ENCODE measurements at places on chromosomes 3 and 15.

GRCh38 chr15:88878720-88879184 is 16.6 kb downstream of the HAPLN3 start:
- DNase-seq, result peak; percentile 32

- DNase-seq, result no peak
These were observed 171.7 kb upstream of the ATP11B start for GRCh38 chr3:182621435-182622240.

DNA sequence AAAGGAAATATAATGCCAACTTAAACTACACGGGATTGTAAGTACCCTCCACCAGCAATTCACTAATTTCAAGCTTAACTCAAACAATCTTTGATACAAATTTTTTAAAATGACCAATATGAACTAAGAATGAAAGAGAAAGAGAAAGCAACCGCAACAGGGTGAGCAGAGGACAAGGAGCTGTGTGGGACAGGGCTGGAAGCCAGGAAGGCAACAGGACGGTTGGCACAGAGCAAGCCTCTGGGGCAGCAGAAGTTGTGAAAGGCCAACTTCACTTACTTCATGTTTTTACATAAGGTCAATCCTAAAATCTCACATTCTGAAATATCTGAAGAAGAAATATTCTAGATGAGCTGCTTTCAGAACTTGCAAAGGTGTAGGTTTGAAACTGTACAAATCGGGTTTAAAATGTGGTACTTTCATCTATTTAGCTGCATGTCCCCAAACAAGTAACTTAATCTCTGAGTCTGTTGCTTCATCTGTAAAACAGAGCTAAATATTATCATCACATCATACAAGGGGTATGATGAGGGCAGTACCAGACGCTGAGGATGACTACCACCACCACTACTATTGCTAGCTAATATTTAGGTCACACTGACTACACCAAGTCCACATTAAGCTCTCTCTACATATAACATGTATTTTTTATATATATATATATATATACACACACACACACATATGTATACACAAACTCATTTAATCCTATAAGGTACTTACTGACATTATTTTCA is 101.7 kb downstream of the IGSF11 start:
- no peak for DNase-seq

GRCh38 chr15:35145336-35145735 is 60.2 kb upstream of the NANOGP8 start:
- DNase-seq, result no peak

- DNase-seq, result no peak
These were observed 37.3 kb downstream of the RFT1 start for GRCh38 chr3:53092942-53093341.

All from NCI-H1417 (cell line).